ENCODE measurements at places on chromosomes 7 and 10. TPM values are rescaled to one million over a fixed set of nuclear protein-coding genes. Genes with fewer than 3 reads are reported as not detected.

The IDI1 gene
- 94.8 TPM for total RNA-seq

The SLC26A3 gene
- total RNA-seq = not detected

The GRID2IP gene
- total RNA-seq = not detected

The VOPP1 gene
- 46.5 TPM for total RNA-seq

The THSD7A gene
- total RNA-seq = 0.45 TPM

The CALML5 gene
- total RNA-seq = not detected

The HOXA4 gene
- total RNA-seq = 0.83 TPM

The IPMK gene
- total RNA-seq = 4.4 TPM

The PLEKHS1 gene
- total RNA-seq = not detected

The MOGAT3 gene
- total RNA-seq = not detected

The PTPRE gene
- total RNA-seq = not detected

The ZNF789 gene
- total RNA-seq = 14.2 TPM

The CACNB2 gene
- total RNA-seq = not detected

The NFE2L3 gene
- 8.2 TPM for total RNA-seq
